Islet precursor cell (in vitro differentiated cells): ENCODE measurements at places on chromosomes 11 and 22.

DNA sequence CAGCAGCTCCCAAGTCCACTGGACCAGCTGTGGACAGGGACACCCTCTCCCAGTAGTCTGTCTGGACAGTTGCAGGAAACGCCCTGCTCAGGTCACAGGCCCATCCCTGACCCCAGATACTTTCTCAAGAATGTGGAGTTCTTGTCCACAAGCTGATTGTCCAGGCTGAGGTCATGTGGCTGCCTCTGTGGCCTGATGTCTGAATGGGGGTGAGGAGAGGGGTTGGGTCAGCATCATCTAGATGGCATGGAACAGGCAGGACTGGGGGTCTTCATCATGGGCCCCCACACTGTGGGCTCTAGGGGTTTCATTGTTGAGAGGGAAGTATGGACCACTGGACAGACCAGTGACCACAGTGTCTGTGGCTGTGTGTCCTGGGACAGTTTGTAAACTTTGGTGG lies 1015.0 kb downstream of the TBC1D22A start:
- no peak for DNase-seq

DNA sequence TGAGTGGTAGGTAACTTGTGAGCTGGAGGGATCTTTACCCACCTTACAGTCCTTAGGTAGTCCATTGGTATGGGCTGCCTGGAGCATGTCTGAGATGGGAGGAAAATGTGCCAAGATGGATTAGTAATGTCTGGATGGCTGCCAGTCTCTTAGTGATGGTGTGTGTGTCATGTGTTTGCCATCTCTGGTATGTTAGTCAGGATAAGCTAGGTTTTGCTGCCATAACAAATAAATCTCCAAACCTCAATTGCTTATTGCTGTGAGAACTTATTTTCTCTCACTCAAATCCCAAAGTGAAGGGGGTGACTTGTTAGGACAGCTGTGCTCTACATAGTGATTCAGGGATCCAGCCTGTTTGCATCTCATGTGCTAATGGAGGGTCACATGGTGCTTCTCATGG lies 40.9 kb upstream of the MYEOV start:
- no peak for DNase-seq

- no peak for DNase-seq
Observed at GRCh38 chr11:46725338-46726205, 6.6 kb downstream of the F2 start.

- DNase-seq = no peak
Observed at GRCh38 chr11:112248201-112248600, 12.5 kb downstream of the PLET1 start.

GRCh38 chr22:45848904-45849303 lies 128.1 kb downstream of the WNT7B start:
- DNase-seq = no peak

DNA sequence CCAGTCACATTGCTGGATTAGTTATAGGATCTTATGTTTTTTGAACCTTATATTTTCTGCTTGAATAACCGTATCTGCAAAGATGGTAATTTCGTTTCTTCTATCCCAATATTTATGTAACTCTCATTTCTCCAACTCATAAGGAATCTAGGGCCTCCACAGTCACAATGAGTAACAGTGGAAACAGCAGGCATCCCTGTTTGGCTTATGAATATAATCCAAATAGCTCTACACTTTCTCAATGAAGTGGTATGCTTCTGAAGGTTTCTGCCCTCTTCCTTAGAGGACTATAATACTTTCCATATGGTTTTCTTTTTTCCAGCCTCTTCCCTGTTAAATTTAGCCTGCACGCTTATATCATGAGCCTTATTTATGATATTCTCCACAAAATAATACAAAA lies 16.5 kb downstream of the ATP6V1E1 start:
- no peak for DNase-seq

- peak; percentile 76 for DNase-seq
Observed at GRCh38 chr11:70381872-70382861, 16.2 kb upstream of the CTTN start.

DNA sequence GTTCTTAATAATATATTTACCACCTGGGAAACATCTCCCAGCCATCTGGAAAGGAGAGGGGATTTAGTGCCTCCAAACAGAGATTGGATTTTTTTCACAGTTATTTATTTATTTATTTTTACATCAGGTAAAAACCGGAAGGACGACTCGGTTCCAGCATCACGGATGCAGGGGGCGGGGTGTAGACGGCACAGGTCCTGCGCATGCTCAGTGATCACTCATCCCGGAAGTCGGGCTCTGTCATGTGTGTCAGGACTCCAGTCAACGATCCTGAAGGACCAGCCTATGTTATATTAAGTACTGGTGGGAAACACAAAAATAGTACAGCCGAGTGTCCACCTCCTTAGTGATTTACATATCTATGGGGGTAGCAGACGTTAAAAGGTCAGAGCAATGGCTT lies 467.6 kb downstream of the NTM start:
- DNase-seq = no peak

DNA sequence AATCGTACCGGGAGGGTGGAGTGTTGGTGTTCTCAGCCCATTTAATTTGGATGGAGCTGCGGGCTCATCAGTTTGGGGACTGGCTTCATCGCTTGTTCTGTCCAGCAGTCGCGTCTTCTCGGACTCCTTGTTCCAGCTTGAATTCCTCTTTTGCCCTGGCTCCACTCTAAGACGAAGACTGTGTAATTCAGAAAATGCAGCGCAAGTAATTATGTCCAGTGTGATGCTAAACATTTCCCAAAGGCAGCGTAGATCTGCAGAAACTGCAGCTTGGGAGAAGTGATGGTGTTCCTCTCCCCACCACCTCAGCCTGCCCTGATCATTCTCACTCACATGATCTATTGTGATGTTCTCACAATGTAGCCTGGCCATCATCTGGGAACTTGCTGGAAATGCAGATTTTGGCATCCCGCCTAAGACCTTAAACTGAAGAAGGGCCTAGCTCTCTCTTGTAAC lies 666 bp downstream of the SLC25A18 start:
- no peak for DNase-seq

GRCh38 chr22:16960220-16960883 lies 47.7 kb downstream of the GAB4 start:
- peak; percentile 47 for DNase-seq

- DNase-seq = peak; percentile 90
Observed at GRCh38 chr22:42437488-42438292, 5.5 kb upstream of the NFAM1 start.

DNA sequence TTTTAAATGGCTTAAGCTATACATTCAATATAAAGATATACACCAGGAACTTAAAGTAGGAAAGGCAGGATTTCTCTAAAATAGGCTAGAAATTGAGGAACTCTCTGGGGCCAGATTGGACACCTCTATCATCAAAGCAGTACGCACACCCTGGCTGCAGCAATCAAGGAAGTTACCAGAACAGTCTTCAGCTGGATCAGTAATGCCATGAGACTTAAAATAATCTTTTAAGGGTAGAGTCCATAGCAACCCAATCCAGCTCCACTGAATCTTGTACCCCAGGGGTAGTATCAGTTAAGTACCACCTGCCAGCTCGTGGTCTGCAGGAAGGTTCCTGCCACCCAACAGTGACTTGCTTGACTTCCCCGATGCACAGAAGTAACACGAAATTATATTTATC lies 3.0 kb downstream of the RDX start:
- no peak for DNase-seq

- DNase-seq = no peak
Observed at GRCh38 chr22:33382436-33382835, 324.3 kb upstream of the SYN3 start.

DNA sequence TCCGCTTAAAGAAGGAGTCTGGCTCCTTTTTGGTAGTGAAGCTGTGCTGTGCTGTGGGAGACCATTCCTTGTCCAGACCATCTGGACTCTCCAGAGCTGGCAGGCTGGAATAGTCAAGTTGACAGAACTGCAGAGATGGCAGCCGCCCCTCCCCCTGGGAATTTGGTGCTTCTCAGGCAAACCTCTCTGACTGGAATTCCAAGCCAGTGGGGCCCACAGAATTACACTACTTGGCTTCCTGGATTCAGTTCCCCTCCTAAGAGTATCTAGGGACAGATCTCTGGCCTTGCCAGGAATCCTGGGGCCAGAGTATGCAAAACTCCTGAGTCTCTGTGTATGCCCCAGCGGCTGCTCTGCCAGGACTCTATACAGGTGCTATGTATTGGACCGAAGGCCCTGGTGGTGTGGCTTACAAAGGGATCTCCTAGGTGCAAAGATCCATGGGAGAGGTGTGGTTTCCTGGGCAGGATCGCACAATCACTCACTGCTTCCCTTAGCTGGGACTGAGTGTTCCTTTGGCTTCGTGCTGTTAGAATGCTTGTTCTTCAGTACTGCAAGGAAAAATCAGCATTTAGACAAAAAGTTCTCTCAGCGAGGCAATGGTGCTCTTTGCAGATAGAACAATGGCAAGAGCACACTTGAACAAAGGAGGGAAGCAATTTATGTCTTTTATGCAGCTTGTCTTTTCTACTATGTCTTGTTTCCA lies 86.8 kb downstream of the PRMT3 start:
- DNase-seq = peak; percentile 53

GRCh38 chr22:44759001-44759400 lies 6.6 kb downstream of the ARHGAP8 start:
- DNase-seq = no peak

- peak; percentile 81 for DNase-seq
Observed at GRCh38 chr11:75565221-75565814, 3.3 kb downstream of the SERPINH1 start.

- peak; percentile 73 for DNase-seq
Observed at GRCh38 chr11:6438979-6439571, 1.7 kb downstream of the HPX start.

DNA sequence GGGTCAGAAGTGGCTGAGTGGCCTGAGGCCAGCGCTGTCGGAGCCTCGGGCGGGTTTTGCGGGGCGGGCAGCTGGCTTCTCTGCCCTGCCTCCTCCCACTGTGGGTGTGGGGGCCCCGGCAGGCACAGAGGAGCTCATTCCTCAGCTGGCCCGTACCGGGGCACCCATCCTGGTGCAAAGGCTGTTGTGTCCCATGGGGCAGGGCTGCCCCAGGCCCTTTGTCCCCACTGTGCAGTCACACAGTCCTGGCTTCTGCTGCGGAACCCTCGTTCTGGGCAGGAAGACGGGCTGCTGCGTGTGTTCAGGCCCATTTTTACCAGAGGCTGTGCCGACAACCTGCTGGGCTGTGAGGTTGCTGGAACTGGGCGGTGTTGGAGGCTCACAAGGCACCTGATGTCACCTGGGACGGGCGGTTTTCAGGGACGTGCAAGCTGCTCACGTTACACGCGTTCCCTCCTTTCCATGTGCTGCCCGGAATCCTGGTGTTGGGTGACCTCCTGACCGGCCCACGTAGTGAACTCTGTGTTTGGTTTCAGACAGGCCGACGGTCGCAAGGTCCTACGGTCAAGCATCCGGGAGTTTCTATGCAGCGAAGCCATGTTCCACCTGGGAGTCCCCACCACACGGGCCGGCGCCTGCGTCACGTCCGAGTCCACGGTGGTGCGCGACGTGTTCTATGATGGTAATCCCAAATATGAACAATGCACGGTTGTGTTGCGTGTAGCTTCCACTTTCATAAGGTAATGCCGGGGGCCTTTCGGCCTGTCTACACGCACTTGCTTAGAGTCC lies 5.2 kb downstream of the SELENOO start:
- no peak for DNase-seq

DNA sequence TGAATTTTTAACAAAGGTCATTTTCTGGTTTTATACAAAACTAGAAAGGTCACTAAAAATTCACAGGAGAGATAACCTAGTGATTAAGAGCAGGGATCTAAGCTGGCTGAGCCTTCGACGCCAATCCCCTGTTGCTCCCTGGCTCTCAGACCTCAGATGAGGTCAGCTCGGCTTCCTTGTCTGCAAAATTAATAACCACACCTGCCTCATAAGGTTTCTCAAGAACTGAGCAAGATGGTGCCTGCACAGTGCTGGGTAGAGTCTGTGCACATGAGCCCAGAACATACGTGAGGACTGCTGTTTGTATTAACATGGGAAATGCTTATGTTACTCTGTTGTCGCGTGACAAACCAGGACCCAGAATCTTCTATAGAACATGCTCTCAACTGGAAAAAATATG lies 24.4 kb upstream of the CD5 start:
- no peak for DNase-seq

DNA sequence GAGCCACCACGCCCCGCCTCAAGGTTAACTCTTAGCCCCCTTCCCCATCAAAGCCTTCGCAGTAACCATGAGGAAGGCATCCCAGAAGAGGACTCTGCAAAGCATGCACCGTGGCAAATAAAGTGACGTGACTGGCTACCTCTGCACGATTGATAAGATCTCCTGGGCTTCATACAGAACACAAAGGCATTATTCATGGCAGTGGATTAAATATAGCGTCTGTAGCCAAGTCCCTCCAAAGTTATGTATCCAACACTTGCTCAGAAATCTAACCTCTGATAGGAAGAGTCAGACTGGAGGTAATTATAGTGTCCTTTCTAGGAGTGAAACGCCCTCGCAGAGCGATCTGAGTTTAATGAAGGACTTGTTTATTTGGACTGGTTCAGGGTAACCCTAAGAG lies 22.4 kb downstream of the CPT1A start:
- DNase-seq = no peak

- DNase-seq = no peak
Observed at GRCh38 chr22:46119093-46119728, 31.1 kb upstream of the PPARA start.

- peak; percentile 85 for DNase-seq
Observed at GRCh38 chr11:65856689-65857499, 1.1 kb downstream of the CFL1 start.

GRCh38 chr11:72238040-72238450 lies 5.9 kb downstream of the PHOX2A start:
- DNase-seq = peak; percentile 96

GRCh38 chr22:38126928-38127668 lies 16.6 kb upstream of the BAIAP2L2 start:
- DNase-seq = peak; percentile 51

DNA sequence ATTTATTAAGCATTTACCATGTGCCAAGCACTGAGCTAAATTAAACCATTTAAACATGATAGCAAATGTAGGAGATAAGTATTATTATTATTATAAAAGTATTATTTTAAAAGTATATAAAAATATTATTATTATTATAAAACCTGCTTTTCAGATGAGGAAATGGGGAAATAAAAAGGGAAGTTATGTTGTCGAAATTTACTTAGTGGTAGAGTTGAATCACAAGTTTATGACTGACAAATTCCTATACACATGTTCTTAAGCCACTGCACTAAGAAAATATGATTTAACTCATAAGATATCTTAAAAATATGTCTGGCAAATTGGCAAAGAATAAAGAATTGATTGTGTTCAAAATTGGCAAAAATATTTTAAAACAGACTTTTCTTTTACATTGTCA lies 53.8 kb downstream of the CASP12 start:
- no peak for DNase-seq

- DNase-seq = no peak
Observed at GRCh38 chr11:78840200-78840599, 265.5 kb upstream of the NARS2 start.

- DNase-seq = no peak
Observed at GRCh38 chr11:71518506-71519471, 8.3 kb upstream of the KRTAP5-7 start.
